M059J (cell line): ENCODE measurements at places on chromosomes 1 and 21.

DNA sequence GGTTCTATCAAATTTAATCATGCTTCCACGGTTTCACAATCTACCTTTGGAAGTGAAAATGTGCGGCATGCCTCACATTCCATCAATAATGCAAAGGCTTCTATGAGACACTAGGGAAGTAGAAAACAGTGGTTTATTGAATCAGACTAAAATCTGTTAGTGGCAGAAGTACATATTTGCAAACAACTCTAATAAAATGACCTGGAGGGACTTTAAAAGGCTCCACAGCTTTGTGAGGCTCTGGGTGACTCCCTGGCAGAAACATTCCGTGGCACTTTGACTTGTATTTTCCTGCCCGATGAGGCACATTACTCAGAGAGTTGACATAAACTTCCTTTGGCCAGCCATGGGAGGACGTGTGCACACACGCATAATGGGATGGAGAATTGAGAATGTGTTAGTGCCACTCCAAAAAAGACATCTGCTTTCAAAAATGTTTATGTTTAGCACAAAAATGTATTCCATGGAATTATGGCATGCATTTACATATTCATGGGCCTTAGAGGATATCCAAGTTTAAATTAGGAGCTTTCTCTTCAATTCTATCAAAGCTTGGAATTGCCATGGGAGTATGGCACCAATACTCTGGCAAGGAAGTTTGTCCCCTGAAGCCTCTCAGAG, 60.0 kb upstream of the SSX2IP start:
- peak; percentile 85 for DNase-seq

GRCh38 chr1:109827986-109828385, 64.3 kb upstream of the EPS8L3 start:
- DNase-seq = peak; percentile 45

- DNase-seq = peak; percentile 99
Measured at GRCh38 chr1:9302745-9303524, 10.2 kb downstream of the SPSB1 start.

GRCh38 chr21:36551321-36551720, 71.4 kb upstream of the CLDN14 start:
- DNase-seq = no peak

- no peak for DNase-seq
Measured at GRCh38 chr1:154212083-154212482, 6.0 kb upstream of the CFAP141 start.

DNA sequence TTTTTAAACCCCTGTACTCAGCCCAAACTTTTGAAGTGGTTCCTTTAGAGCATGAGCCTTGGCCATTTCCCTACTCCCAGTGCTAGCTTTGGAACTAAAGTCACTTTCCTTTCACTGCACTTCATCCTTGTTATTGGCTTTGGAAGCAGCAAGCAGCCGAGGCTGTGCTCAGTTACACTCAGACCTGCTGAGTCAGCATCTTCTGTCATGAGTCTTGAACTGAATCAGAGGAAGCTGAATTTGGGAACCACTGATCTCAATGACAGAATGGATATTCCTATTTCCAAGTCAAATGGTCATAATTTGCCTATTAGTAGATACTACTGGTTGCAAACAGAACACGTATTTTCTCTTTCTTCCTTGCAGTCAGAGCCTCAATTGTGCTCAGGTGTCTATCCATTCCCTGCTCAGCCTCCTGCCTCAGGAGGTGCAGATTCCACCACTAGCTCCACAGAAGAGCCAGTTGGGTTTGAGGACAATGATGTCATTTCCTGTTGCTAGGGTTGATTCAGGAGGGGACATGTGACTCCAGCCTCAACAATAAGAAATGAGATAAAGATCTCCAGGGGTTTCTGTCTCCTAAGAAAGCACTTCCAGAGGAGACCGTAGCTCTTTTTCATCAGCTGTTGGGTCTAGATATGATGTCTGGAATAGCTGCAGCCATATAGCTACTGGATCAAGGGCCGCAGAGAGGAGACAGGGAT, 44.9 kb upstream of the NTPCR start:
- peak; percentile 59 for DNase-seq

- peak; percentile 73 for DNase-seq
Measured at GRCh38 chr21:31293986-31294385, 50.1 kb downstream of the TIAM1 start.

DNA sequence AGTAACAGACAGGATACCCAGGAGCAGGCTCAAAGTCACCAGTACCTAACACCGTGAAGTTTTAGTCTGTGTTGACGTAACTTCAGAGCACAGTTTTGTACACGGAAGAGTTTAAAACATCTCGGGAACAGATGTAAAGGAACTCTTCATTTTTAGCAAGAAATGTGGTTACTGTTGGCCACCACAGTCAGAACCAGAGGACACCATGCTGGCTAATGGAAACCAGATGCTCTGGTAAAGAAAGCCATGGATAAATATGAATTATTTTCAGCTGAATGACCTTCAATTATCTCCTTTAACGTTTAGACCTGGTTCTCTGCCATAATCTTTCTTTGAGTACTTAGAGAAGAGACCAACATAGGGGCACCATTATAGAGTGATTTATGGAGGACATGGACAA, 115.9 kb downstream of the NTMT2 start:
- peak; percentile 23 for DNase-seq

DNA sequence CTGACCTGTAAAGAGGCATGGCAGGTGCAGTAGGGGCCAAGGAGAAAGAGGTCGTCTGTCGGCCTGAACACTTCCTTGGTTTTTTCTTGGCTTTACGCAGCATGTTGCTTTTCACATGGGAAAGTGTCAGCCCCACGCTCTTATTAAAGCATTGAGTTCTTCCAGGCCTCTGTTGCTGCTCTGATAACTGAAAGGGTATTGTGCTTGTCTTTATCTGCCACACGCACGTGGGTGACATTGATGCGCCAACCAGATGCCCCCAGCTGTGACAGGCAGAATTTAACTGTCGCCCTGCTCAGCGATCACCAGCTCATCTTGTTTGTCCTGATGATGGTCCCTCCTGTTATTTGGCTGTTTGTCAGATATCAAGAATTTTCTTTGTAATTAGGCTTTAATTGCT, 76.5 kb downstream of the GALNT2 start:
- no peak for DNase-seq

DNA sequence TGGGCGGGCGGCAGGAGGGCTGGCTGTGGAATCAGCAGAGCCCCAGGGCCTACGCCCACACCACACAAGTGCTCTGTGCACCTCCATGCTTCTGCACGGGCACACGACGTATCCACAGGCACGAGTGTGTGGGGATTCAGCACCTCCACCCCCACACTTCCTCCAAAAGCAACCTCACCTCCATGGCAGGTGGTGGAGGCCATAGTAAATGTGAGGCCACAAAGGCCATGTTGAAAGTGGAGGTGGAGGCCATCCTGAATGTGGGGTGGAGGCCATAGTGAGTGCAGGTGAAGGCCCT, 125.4 kb upstream of the VAMP3 start:
- DNase-seq = no peak

GRCh38 chr1:44089371-44090048, 29.1 kb upstream of the KLF17 start:
- peak; percentile 48 for DNase-seq

GRCh38 chr1:234871710-234872271, 256.8 kb downstream of the TOMM20 start:
- peak; percentile 84 for DNase-seq

DNA sequence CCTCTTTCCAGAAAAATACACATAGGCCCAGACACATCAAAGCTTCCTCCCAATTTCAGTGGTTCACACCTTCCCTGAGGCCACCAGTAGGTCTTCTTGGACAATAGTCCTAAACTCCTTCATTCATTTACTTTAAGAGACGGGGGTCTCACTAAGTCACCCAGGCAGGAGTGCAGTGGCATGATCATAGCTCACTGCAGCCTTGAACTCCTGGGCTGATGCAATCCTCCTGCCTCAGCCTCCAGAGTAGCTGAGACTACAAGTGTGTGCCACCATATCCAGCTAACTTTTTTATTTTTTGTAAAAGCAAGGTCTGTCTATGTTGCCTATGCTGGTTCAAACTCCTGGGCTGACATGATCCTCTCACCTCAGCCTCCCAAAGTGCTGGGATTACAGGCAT, 8.2 kb upstream of the FHAD1 start:
- no peak for DNase-seq

DNA sequence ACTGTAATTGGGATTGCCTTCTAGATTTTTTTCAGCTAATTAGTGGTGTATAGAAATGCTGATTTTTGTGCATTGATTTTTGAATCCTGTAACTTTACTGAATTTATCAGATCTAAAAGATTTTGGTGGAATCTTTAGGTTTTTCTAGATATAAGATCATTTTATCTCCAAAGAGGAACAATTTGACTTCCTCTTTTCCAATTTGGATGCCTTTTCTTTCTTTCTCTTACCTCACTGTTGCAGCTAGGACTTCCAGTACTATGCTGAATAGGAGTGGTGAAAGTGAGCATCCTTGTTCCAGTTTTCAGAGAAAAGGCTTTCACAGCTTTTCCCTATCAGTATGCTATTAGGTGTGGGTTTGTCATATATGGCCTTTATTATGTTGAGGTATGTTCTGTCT, 53.6 kb downstream of the TESK2 start:
- no peak for DNase-seq

DNA sequence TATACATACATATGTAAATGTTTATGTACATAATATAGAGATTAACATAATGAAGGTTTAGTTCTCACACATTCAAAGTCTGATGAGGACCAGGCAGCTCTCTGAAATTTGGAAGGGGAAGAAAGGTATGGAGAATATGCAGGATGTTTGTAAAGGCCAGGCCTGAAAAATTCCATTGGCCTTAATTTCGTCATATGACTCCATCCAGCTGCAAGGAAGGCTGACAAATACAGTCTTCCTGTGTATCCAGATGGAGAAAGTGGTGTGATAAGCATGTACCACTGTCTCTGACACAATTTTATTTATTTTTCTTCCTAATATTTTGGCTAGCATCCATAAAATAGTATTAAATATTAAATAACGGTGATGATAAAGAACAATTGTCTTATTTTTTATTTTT, 6.3 kb upstream of the SGIP1 start:
- DNase-seq = peak; percentile 45

- DNase-seq = peak; percentile 64
Measured at GRCh38 chr1:18703041-18703621, 72.5 kb downstream of the PAX7 start.

- no peak for DNase-seq
Measured at GRCh38 chr1:42105025-42105424, 48.2 kb upstream of the GUCA2B start.

GRCh38 chr1:8374812-8375211, 56.9 kb downstream of the SLC45A1 start:
- peak; percentile 57 for DNase-seq

DNA sequence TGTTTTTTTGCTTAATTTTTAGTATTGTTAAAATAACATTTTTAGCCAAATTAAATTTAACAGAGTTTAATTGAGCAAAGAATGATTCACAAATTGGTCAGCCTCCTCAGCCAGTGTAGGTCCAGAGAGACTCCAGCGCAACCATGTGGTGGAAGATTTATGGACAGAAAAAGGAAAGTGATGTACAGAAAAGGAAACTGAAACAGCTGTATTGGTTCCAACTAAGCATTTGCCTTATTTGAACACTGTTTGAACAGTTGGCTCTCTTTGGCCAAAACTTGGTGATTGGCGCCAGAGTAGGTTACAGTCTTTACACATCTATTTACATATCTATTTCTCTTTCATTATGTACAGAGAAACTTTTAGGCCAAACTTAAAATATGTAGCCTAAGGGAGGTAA, 19.4 kb downstream of the RPS6KC1 start:
- peak; percentile 91 for DNase-seq

GRCh38 chr1:30936541-30937171, 28.1 kb upstream of the SDC3 start:
- no peak for DNase-seq

DNA sequence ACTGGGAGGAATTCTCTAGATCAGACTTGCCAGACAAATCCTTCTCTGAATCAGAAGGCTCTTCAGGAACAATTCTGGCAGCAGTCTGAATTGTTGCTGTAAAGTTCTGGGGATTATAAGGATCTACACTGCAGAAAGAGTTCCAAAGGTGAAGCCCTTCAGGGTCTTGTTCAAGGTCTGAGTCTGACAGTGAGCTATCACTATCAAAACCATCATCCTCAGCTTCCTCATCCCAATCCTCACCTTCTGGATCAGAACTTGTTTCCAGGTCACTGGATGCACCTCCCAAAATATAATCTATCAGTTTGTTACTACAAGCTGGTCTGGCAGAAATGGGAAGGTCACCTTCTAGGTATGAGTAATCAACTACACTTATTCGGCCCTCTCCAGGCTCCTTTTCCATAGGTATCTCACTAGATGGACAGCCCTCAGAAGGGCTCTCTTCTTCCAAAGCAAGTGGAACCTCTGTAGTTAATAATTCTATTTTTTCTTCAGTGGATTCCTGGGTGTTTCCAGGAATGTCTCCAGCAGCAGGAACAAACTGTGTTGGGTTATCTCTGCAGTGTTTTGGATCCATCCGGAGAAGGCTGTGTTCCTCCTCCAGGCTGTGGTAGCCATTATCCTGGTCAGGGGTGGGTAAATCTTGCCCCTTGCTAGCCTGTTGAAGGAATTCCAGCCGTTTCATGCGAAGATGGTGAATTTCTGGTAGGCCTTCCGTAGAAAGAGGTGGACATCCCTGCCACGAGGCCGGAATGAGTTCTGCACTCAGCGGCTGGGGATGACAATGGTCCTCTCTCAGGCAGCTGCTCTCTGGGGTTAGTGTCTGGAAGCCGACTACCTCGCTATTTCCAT, 1.6 kb downstream of the PPP1R15B start:
- peak; percentile 29 for DNase-seq

DNA sequence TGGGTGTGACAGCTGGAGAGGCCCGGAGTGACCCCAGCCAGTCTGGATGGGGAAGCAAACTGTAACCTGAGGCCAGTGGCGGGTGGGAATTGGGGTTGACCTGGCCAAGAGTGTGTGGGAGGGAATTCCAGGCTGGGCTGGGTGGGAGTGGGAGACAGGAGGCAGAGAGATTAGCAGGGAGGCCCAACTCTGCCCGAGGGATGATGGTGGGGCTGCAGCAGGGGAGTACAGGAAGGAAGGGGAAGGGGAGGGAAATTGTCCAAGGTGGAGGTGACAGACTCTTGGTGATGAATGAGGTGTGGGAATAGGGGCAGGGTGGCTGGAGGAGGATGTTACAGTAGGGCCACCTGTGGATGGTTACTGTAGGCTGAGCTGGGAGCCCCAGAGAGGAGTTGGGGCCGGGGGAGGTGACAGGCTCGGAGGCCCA, 40.4 kb downstream of the HUNK start:
- no peak for DNase-seq

DNA sequence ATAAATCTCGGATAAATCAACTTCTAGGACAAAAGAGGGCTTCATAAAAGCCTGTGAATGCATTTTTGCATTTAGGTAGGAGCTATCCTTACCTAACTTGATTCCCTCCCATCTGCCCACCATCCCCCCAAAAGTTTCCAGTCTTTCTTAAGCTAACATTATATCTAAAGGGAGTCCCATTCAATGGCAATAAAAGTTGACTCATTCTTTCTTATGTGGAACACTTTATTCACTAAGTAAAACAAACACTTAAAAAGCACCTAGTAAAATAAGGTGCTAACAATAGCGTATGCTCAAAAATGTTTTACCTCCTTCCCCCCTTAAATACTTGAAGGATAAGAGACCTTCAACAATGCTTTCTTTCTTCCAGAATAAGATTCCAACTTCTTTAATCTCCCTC, 83.8 kb downstream of the GON4L start:
- peak; percentile 10 for DNase-seq

- DNase-seq = peak; percentile 50
Measured at GRCh38 chr1:117664314-117664713, 58.5 kb downstream of the TENT5C start.

- no peak for DNase-seq
Measured at GRCh38 chr1:18534810-18535205, 54.1 kb downstream of the KLHDC7A start.
